ENCODE measurements at places on chromosomes 1 and 21. TPM values are rescaled to one million over a fixed set of nuclear protein-coding genes. Genes with fewer than 3 reads are reported as not detected.
A peak's percentile ranks its signal among the peaks of the same experiment; 100 is the strongest.

- peak; percentile 77 for DNase-seq
Measured at GRCh38 chr1:24742090-24742938, 2.9 kb upstream of the CLIC4 start.

GRCh38 chr1:211591980-211592493, 13.1 kb upstream of the SLC30A1 start:
- no peak for DNase-seq

DNA sequence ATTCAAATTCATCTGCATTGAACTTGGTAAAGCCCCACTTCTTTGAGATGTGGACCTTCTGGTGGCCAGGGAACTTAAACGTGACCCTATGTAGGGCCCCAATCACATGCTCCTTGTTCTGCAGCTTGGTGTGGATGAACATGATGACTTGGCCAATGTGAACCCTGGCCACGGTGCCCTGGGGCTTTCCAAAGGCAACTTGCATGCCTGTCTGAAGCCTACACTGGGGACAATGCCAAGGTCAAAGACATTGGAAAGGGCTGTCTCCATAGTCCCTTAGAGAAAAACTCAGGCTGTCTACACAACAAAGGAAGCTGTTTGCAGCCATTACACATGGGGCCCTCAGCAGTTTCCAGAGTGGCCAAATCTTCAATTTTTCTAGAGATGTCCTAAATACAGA, 8.9 kb upstream of the VPS13D start:
- DNase-seq = no peak

DNA sequence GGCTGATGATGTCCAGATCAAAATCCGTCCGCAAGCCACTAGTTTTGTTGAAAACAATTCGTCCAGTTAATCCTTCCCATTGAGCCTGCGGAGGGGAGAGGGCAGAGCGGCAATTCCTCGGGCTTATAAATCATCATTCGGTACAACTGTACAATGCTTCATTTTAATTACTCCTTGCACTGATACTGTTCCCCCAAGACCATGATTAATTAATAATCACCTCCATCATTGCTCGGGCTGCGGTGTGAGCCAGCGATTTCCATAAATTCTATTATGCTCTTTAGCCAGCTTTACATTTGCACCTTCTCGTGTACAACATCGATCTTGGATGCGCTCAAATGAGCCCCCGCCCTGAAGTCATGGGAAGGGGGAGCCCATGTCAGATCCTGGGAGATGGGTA, 180.7 kb downstream of the GRIK3 start:
- no peak for DNase-seq

Gene LAPTM5
- total RNA-seq = 21.5 TPM

GRCh38 chr1:177172272-177172671, 1.5 kb downstream of the BRINP2 start:
- DNase-seq = no peak

Gene SMYD3
- total RNA-seq = 10.9 TPM

Gene BCAN
- 28.8 TPM for total RNA-seq
